ENCODE measurements at places on chromosomes 7 and 10.
A peak's percentile ranks its signal among the peaks of the same experiment; 100 is the strongest.

DNA sequence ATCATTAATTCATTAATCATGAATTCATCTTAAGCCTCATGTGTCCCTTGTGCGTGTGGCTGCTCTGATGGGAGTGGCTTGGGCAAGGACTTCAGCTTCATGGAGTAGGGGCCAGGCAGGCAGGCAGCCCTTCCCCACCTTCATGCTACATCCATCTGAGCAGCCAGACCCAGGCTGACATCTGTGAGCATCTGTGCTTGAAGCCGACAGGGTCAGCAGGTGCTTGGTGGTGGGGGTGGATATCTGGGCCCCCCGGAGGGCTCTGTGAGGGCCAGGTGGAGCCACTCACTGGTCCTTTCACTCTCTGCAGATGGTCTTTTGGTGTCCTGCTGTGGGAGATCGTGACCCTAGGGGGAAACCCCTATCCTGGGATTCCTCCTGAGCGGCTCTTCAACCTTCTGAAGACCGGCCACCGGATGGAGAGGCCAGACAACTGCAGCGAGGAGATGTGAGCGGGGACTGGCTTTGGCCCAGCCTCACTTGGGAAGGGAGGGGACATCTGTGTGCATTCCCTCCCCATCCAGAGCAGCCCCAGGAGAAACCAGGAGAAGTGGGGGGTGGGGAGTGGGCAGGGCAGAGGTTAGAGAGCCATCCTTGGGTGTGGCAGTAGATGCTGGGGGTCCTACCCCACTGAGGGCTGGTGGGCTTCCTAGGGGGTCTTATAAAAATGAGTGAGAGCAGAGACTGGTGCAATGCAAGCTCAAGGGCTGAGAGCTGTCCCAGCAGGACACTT lies 14.7 kb upstream of the CSGALNACT2 start:
- no peak for DNase-seq

DNA sequence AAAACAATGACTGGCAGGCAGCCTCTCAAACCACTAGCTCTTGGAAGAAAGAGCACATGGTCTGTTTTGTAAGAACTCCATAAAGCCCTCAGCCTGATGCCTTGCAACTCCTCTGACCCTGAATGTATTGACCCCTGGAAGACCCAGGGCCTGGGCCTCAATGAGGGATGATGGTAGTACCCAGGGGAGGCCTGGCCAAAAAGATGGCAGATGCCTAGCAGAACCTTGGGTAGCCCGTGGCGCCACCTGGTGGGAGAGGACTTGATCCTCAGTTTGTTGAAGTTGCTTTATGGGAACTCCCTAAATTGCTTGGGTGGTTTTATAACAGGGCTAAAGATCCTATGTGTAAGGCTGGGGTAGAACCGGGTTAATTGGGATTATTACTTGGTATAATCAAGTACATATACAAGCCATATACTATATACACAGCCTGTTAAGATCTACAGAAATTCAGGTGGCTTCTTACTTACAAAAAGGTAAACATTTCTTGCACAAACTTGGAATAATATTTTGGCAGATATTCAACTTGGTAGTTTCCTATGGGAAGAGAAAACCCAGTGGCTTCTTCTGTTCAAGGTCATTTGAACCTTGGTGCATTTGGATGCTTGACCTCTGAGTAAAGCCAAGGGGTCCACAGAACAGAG lies 95.8 kb upstream of the CACUL1 start:
- DNase-seq: peak; percentile 36

DNA sequence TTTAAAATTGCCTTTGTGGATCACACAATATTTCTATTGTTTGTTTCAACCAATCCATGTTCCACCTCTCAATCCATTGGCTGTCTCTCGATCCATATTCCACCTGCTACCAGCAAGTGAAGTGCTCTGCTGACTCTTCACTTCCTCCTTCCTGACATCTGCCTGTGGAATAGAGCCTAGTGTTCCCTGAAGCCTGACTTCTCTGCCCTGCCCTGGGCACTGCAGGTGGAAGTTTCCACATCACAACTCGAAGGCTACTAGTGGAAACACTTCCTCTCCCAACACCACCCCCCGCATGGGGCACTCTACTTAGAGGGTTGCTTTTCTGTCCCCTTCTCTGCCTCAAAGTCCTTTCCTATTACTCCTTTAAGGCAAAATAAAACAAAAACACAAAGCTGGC lies 563.8 kb upstream of the IGFBP3 start:
- no peak for DNase-seq

- no peak for DNase-seq
Observed at GRCh38 chr7:148708026-148708885, 9.6 kb downstream of the CUL1 start.

DNA sequence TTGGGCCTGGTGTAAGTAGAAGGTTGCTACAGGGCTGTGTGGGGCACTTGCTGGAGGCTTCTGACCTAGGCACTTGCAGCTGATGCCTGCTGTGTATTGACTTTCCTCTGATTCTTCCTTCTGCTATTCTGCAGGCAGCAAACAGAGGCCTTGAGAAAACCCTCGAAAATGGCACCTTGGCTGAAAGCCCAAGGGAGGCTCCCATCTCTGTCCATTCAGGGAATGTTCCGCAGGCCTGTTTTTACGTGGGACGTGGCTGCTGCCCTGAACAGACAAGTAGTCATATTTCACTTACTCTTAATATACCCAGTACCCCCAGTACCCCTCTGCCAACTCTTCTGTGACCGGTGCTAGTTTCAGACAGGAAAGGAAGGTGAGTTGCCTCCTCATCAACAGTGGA lies 664.7 kb downstream of the INHBA start:
- no peak for DNase-seq

- DNase-seq: no peak
Observed at GRCh38 chr10:72245949-72246525, 27.7 kb upstream of the DDIT4 start.

DNA sequence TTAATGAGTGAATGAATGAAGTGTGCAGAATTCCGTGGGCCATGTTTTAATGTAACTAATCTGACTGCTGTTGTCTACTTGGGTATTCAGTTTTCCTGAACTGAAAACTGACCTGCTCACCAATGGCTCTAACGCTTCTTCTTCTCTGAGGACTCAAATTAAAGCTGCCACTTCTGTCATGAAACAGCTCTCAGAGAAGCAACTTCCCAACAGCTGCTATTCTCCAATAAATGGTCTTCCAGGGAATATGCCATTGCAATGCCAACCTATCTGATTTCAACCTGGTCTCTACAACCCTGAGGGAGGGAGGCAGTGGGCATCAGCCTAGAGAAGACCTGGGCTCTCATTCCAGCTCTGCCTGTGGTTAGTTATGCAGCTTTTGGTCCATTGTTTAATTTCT lies 69.4 kb downstream of the FRMD4A start:
- no peak for DNase-seq

- DNase-seq: peak; percentile 21
Observed at GRCh38 chr7:40836218-40836617, 701.4 kb downstream of the SUGCT start.

DNA sequence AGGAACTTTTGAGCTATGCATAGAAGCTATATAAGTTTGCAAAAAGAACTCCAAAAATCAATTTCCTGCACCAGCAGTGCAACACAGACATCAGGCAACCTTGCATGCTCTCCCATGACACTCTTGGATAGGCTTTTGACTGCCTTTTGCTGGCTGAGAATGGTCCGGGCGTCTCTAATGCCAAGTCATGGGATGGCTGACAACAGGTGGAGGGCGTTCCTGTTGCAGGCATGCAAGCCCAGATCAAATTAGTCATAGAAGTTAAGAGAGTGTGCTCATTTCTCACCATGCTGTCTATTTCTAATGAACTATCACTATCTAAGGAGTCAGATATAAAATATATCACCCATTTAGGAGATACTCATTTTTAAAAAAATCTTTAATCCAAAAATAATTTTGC lies 8.4 kb downstream of the PLCE1 start:
- DNase-seq: no peak

DNA sequence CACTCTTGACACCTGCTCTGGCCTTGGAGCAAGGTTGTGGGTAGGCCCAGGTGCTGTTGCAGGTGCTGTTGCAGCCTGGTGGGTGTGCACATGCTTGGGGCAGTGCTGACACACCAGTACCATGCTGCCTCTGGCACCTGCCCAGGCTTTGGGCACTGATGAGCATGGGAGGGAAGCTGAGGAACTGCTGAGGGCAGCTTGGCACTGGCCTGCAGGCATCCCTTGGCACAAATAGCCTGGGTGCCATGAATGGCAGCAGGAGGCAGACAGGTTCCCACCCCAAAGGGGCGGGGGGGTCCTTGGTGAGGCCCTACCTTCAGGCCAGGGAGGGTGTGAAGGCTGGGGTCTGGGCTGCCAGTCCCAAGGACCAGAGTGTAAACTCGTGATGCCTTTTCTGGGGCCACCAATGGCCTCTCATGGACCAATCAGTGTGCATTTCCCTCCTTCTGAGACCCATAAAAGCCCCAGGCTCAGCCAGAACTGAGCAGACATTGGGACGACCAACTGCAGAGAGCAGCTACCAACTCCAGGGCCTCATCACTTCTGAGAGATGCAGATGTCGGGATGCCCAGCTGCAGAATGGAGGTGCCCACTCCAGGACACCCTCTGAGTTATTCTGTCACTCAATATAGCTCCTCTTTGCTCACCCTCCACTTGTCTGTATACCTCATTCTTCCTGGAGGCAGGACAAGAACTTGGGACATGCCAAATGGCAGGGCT lies 547.4 kb downstream of the ZWINT start:
- DNase-seq: no peak

- peak; percentile 87 for DNase-seq
Observed at GRCh38 chr10:114869520-114869892, 47.9 kb downstream of the FHIP2A start.

DNA sequence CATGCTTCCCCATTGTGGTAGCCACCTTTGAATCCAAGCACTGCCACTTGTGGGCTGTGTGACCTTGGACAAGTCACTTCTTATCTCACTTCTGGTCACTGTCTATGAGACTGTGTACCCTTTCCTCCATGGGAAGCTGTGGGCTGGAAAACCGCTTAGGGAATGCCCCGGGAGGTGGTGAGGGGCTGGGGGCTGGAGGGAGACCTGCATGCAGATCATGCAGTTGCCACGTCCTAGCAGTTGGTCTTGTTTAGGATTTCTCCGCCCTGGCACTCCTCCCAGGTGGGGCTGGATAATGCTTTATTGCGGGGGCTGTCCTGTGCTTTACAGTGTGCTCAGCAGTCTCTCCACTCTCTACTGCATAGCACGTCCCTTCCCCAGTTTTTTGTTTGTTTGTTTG lies 62.9 kb upstream of the OPN4 start:
- no peak for DNase-seq

DNA sequence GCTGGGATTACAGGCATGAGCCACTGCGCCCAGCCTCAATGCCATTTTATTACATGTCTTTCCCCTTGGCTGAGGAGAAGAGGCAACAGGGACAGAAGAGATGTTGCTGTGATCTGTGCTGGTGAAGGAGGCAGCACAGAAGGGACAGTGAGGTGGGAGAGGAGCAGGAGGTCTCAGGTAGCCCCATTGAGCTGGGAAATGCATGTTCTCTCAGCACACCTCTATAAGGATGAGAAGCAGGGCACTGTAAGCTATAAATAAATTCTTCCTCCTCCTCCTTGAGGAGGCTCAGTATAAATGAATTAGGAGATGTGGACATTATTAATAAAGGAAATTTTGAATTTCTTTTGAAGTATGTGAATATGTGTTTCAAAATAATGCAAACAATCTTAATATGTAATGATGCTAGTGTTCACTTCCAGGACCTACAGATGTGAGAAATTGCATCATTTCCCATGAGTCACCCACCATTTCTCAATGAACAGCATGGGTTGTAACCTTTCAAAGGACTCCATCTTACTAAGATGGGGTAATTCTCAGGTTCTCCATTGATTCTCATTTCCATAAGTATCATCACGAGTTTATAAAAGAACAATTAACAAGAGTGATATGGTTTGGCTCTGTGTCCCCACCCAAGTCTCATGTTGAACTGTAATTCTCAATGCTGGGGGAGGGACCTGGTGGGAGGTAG lies 88.9 kb upstream of the ODAD2 start:
- DNase-seq: peak; percentile 92

DNA sequence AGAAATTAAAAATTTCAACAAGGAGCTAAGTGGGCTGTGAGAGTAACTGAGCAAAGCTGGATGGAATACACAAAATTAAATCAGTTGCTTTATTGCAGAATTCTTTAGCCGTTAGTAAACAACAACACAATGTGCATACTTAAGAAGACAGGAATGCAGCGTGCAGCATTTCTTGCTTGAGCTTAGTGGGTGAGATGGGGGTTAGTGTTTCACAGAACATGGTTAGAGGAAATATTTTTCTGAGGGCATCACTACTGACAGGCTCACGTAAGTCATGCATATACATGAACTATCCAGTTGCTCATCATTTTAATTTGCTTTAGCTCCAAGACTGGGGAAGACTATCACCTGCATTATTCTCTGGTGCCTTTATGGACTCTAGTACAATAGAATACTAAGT lies 80.8 kb downstream of the CD36 start:
- DNase-seq: peak; percentile 77

DNA sequence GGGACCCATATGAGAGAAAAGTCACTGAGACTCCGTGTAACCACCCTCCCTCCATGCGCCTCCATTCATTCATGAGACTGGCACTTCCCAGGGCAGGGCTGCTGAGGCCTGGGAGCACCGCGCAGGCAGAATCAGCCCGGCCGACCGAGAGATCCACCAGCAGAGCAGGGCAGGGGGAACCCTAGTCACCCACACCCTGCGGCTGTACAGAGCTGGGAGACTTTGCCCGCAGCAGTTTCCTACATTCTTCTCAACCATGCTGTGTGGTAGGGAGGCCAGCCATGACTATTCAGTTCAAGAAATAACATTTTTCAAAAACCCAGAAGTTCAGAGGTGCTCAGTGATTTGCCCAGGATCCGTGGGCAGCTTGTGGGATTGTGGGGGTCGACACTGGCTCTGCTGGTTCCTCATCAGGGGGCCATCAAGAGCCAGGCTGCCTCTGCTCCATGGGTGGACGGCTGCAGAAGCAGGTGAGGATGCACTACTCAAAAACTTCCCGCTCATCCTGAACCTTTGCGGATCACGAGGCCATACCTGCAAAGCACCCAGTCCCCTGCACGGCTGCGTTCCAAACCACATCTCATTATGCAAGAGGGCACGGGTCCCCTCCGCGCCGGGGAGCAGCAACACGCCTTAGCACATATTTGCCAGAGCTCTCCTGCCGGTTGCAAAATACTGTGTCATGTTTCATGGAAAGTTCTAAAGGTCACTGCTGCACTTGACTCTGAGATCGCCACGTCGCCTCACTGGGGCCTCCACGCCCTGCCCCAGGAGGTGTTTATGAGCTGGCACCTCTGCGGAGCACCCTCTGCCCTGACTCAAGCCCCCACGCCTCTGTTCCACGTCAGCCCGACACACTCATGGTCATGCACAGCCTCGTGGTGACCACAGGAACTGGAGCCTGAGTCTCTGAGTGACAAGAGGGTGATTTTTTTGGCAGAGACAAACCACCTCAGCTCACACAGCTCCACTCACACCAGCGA lies 132.0 kb downstream of the PRKAG2 start:
- DNase-seq: peak; percentile 89

- DNase-seq: no peak
Observed at GRCh38 chr7:26987338-26987737, 108.5 kb downstream of the HOXA1 start.

- DNase-seq: no peak
Observed at GRCh38 chr10:129059977-129060376, 407.1 kb upstream of the MGMT start.
